ENCODE measurements at places on chromosomes 3 and 15. TPM values are rescaled to one million over a fixed set of nuclear protein-coding genes. Genes with fewer than 3 reads are reported as not detected.

The NANOGP8 gene
- not detected for total RNA-seq

The CFAP100 gene
- not detected for total RNA-seq

The PLA2G4D gene
- not detected for total RNA-seq

The MESP2 gene
- not detected for total RNA-seq

The C15orf40 gene
- total RNA-seq = 34.0 TPM

The TRIM69 gene
- 9.7 TPM for total RNA-seq

The REC114 gene
- total RNA-seq = not detected

DNA sequence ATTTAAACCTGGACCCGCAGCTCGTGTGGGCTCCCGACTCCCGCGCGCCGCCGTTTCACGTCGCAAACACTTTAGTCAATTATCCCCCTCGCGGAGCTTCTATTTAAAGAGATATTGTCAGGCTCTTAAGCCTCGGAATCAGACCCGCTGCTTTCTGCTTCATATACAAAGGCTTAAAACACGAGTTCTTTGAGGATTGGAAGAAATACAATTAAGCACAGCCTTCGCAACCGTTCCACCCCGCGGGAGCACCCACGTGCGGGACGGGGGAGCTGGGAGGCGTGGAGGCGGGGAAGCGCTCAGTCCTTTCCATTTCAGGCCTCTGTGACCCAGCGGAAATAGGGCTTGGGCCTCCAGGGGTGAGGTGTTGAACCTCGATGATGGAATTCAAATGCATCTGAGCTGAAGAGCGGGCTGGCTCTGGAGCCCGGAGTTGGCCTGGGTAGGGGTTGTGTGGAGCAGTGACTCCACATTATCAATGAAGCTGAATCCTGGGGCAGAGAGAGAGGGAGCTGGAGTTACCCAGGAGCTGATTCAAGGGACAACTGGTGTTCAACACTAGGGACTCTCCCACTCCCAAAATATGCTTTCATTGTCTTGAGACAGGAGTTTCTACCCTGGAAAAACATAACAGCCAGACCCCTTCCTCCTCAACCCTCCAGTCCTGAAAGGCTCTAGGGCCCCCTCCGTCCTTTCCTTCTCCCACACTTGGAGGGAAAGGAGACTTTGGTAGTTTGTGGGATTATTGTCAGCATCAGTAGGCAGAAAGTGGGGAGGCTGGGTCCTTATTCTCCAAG is 2.4 kb downstream of the ANKRD63 start:
- H3K27ac ChIP-seq = no peak overlapping the region
- peak overlapping the region; percentile 28 for H3K4me3 ChIP-seq
- H3K36me3 ChIP-seq = peaks cover 5% of the 10 kb centered on the region

DNA sequence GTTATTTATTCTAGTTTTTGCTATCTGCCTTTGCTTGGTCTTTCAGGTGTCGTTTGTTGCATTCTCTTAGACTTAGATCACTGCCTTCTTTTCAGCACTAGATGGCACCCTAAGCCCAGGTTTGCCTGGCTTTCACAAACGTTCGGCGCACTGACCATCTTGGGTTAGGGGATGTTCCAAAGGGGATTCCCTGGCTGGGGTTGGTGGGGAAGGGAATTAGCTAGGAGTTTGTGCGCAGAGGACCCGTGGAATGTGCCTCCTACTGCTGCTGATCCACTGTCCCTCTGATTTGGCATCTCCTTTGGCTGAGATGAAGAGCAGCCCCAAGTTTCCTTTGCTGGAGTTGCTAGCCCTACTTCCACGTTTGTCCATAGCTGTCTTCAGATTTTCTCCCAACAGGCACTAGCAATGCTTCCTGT is 33.9 kb downstream of the PFN2 start:
- H3K4me3 ChIP-seq = no peak overlapping the region
- peak; percentile 68 for DNase-seq
- no peaks in the 10 kb centered on the region for H3K27me3 ChIP-seq
- H3K4me1 ChIP-seq = no peaks in the 10 kb centered on the region

DNA sequence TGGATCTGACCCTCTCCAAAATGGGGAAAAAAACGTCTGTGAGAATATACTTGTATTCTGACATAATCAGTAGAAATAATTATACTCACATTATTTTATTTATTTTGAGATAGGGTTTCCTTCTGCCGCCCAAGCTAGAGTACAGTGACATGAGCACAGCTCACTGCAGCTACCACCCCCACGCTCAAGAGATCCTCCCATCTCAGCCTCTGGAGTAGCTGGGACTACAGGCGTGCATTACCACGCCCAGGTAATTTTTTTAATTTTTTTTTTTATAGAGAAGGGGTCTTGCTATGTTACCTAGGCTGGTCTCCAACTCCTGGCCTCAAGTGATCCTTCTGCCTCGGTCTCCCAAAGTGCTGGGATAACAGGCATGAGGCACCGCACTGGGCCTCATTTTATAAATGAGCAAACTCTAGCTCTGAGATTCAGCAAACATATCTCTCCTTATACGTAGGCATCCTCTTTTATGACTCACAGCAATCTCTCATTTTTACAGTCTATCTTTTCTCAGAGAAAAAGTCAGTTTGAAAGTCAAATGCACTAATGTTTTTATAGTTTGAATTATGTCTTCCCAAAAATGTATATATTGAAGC is 989 bp upstream of the VGLL3 start:
- no peak for DNase-seq
- H3K4me3 ChIP-seq = peak overlapping the region; percentile 95
- no peaks in the 10 kb centered on the region for H3K27me3 ChIP-seq

- H3K36me3 ChIP-seq = no peaks in the 10 kb centered on the region
- no peaks in the 10 kb centered on the region for H3K27me3 ChIP-seq
- no peaks in the 10 kb centered on the region for H3K4me1 ChIP-seq
- DNase-seq = no peak
- H3K27ac ChIP-seq = no peak overlapping the region
These were observed 567.7 kb downstream of the NAALADL2 start for GRCh38 chr3:175426805-175427204.

GRCh38 chr15:89114990-89115389 is 26.7 kb downstream of the ABHD2 start:
- H3K36me3 ChIP-seq = peaks cover 84% of the 10 kb centered on the region
- peak overlapping the region; percentile 86 for H3K27ac ChIP-seq
- peaks cover 80% of the 10 kb centered on the region for H3K4me1 ChIP-seq
- peak overlapping the region; percentile 27 for H3K4me3 ChIP-seq

DNA sequence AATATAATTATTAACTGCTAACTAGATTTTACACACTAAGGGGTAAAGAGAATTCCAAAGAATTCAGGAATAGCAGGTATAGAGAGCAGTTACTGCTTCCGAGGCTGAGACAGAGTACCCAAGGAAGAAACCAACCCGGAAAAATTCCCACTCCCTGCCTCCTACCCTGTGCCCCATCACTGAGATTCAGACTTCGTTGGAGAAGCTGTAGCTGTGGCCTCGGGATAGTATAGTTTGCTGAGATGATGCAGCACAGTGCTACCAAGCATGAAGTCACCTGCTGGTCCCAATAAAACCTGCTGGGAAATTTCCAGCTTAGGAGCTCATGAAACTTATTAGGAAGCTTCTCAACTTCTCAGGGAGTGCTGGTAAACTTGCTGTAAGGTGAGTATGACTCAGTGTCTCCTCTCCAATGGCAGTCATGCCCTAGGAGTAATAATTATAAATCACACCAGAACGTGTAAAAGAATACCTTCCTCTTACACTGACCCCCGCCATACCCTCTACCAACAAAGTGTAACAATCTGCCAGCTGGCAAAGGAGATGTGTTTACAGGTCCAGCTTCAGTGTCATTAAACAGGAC is 215.2 kb upstream of the ROBO2 start:
- no peaks in the 10 kb centered on the region for H3K27me3 ChIP-seq
- no peak for DNase-seq
- no peak overlapping the region for H3K4me3 ChIP-seq
- H3K4me1 ChIP-seq = no peaks in the 10 kb centered on the region
- no peaks in the 10 kb centered on the region for H3K36me3 ChIP-seq

GRCh38 chr3:65899226-65899625 is 139.5 kb downstream of the MAGI1 start:
- H3K4me3 ChIP-seq = no peak overlapping the region
- H3K27ac ChIP-seq = no peak overlapping the region
- peaks cover 16% of the 10 kb centered on the region for H3K4me1 ChIP-seq
- DNase-seq = no peak
- H3K27me3 ChIP-seq = no peaks in the 10 kb centered on the region

DNA sequence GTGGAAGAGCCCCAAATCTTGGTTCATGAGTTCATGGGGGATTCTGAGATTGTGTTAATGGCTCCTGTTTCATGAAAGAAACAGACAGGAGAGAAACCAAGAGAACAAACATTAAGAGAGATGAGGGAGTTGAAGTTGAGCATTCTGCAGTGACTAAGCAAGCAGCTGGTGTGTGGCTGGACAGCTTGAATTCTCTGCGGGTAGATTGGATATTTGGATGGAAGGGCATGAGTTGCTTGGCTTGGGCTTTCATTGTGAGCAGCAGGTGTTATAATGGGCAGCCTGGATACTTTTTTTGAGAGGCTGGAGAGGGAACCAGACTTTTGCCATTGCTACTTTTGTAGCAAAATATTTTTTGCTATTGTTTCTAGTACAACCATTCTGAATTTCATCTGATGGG is 346.8 kb upstream of the SATB1 start:
- no peak overlapping the region for H3K27ac ChIP-seq
- H3K4me3 ChIP-seq = no peak overlapping the region
- H3K4me1 ChIP-seq = no peaks in the 10 kb centered on the region
- no peaks in the 10 kb centered on the region for H3K27me3 ChIP-seq
- no peak for DNase-seq
- H3K36me3 ChIP-seq = no peaks in the 10 kb centered on the region

DNA sequence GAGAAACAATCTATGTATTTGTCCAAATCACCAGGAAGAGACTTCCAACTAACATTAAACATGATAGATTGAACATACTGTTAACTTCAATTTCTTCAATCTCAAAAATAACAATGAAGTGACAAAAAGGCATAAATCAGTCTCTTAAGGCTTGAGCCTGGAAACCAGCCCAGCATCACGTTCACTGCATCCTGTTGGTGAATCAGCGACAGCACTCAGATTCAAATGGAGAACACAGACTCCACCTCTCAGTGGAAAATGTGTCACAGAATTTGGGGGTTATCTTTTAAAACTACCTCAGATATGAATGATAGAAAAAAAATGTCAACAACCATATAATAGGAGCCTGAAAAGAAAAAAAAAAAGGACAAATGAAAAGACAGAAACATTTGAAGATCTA is 212.0 kb downstream of the MINAR1 start:
- no peaks in the 10 kb centered on the region for H3K27me3 ChIP-seq
- H3K36me3 ChIP-seq = no peaks in the 10 kb centered on the region
- no peak for DNase-seq
- peaks cover 14% of the 10 kb centered on the region for H3K4me1 ChIP-seq

DNA sequence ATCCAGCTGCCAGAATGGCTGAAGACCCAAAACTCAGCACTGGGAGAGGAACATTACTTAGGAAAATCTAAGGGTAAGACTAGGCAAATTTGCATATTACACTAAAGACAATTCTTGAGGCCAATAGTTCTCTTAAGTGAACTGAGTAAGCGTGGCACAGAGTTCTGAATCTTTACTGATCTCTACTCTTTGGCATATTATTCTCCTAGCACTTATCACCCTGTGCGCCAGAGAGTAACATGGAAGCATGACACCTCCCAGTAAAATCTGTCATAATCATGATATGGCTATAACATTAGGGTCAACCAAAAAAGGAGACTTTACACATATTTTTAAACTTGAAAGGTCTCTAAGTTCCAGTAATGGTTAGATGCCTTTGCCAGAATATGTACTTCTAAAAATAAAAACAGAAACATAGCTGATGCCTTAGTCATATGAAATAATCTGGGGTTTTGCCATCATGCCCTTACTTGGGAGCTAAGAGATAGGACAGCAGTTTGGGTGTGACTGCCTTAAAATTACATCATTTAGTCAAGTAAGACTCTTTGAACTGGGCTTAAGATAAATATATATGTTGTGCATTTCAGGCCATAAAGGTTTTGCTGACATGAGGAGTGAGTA is 290.5 kb downstream of the PLCL2 start:
- H3K36me3 ChIP-seq = no peaks in the 10 kb centered on the region
- no peak overlapping the region for H3K4me3 ChIP-seq
- no peaks in the 10 kb centered on the region for H3K4me1 ChIP-seq
- DNase-seq = no peak
- H3K27me3 ChIP-seq = no peaks in the 10 kb centered on the region

DNA sequence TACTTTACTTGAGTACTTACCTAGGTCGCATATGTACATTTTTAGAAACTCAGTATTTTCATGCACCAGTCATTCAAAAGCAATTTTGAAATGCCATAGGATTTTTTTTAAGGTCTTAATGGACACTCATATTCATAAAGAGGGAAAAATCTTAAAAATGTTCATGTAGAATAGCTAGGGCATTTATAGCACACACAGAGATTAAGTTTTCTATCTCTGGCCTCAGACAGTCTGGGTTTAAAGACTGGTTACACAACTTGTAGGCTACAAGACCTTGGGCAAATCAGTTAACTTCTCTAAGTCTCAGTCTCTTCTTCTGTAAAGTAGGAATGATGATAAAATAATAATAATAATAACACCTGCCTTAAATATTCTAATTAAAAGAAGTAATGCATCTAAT is 48.5 kb upstream of the UBP1 start:
- no peaks in the 10 kb centered on the region for H3K27me3 ChIP-seq
- no peak overlapping the region for H3K4me3 ChIP-seq
- no peaks in the 10 kb centered on the region for H3K4me1 ChIP-seq
- H3K36me3 ChIP-seq = no peaks in the 10 kb centered on the region
- DNase-seq = no peak

GRCh38 chr3:66467996-66468735 is 32.7 kb downstream of the LRIG1 start:
- peaks cover 5% of the 10 kb centered on the region for H3K36me3 ChIP-seq
- H3K4me3 ChIP-seq = no peak overlapping the region
- no peaks in the 10 kb centered on the region for H3K27me3 ChIP-seq
- no peak overlapping the region for H3K27ac ChIP-seq
- no peaks in the 10 kb centered on the region for H3K4me1 ChIP-seq
- no peak for DNase-seq

DNA sequence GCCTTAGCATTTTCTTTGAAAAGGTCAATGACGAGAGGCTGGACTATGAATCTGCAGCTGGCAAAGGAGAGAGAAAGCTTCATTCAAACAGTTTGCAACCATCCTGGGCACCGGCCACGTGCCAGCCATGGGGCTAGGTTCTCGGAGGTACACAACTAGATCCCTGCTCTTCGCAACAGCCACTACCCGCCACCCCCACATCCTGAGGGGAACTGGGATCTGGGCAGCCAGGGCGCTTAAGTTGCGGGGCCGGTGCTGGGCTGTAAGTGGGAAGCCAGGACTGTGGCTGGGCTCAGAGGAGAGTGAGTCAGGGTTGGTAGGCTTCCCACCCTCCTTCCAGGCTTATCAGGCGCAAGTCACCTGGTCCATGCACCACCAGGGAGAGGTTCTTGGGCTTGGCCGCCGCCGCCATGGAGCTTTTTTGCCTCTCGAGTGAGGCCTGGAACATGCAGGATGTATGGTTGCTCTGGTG is 95.0 kb upstream of the TERB2 start:
- H3K36me3 ChIP-seq = peaks cover 5% of the 10 kb centered on the region
- no peak overlapping the region for H3K27ac ChIP-seq
- H3K27me3 ChIP-seq = peaks cover 5% of the 10 kb centered on the region
- H3K4me1 ChIP-seq = peaks cover 9% of the 10 kb centered on the region

All from Calu3 (cell line).